ENCODE measurements at places on chromosomes 4 and X. TPM values are rescaled to one million over a fixed set of nuclear protein-coding genes. Genes with fewer than 3 reads are reported as not detected.

Gene ATP2B3
- not detected for total RNA-seq

Gene STK32B
- 0.59 TPM for total RNA-seq

Gene SFRP2
- total RNA-seq, result 1.5 TPM

DNA sequence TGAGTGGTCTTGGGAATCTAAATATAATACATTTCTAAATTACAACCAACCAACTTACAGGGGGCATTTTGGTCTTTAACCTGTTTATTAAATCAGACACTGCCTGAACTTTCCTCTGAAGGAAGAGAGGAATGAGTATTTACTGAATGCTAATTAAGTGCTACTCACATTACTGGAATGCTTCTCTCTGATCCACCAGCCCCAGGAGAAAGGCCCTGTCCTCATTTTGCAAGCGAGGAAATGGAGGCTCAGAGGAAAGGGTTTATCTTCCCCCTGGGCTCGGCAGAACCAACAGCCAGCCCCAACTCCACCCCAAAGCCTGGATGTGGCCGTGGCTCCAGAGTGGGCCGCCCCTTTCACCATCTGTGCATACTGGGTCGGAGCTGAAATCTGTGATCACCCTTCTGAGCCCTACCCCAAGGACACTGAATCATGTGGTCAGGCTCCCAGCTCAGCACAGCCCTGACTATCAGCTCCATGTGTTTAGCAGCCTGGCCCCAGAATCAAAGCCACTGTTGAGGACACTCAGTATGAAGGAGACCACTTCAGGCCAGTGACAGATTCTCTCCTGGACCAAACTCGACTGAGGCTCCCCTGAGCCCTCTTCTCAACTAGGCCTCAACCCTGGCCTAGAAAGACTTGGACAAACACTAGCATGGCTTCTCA lies 56.7 kb upstream of the ENPP6 start:
- DNase-seq, result no peak

DNA sequence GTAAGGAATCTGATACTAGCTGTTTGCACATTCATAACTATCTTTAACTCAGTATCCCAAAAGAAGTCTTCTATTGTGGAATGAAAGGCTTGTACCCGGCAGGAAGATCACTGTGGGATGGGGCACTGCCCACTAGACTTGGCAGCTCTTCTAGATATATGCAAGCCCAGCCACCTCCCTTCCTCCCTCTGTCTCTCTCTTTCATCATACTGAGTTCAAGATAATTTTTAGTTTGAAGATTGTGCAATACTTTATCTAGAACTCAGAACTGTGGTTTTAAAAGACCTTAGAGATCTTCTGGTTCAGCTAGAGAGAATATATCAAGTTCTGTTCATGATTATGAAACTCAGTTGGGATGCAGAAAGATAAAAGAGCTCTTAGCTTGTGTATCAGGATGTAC lies 22.5 kb upstream of the GPR34 start:
- no peak for DNase-seq

- DNase-seq, result no peak
Observed at GRCh38 chrX:9368262-9368661, 96.6 kb upstream of the TBL1X start.

DNA sequence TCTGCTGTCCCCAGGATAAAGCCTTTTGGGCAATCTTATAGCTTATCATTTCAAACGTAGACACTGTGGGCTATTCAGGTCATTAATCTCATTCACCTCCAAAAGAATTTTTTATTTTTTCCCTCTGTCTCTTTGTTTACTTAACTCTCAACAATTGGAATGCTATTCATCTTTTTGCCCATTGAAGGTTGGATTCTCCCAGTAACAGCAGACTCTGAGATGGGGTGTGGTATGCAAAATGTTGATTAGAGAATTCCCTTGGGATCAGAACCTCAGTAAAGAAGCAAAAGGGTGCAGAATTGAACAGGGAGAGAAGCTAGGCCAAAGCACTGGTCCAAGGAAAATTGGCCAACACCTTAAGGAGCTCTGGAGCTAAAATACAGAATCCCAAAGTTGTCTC lies 60.4 kb downstream of the CAMK2D start:
- DNase-seq, result no peak

DNA sequence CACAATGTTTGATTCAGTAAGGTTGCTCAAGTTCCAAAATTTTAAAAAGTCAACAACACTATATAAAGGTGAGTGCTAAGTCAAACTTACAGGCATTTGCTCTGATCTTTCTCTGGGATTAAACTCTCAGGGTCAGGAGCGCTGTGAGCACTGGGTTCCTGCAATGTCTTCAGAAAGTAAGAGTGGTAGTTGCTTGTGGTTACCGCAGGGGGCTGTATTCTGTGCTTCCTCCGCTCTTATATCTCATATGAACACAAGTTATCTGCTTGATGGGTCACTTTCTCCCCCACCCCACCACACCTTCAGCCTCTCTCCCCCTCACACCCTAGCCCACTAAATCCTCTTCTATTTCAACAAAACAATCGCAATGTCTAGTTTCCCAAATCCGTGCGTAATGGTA lies 116.4 kb upstream of the IGSF1 start:
- no peak for DNase-seq

DNA sequence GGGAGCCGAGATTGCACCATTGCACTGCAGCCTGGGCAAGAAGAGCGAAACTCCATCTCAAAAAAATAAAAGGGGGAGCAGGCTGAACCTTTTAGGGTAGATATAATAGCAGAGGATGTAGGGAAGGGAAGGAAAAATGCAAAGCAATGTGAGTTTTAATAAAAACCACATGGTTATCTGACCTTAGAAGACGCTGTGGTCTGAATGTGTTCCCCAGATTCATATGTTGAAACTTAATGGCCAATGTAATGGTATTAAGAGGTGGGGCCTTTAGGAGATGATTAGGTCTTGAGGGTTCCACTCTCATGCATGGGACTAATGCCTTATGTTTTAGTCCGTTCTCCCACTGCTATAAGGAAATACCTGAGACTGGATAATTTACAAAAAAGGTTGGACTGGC lies 114.1 kb upstream of the STX18 start:
- no peak for DNase-seq

GRCh38 chr4:155572106-155572703 lies 94.4 kb upstream of the GUCY1A1 start:
- no peak for DNase-seq

Data from right atrium auricular region (tissue), 2 donors.